Central memory CD4-positive, alpha-beta T cell (primary cell): ENCODE measurements at places on chromosomes 6 and 20.

DNA sequence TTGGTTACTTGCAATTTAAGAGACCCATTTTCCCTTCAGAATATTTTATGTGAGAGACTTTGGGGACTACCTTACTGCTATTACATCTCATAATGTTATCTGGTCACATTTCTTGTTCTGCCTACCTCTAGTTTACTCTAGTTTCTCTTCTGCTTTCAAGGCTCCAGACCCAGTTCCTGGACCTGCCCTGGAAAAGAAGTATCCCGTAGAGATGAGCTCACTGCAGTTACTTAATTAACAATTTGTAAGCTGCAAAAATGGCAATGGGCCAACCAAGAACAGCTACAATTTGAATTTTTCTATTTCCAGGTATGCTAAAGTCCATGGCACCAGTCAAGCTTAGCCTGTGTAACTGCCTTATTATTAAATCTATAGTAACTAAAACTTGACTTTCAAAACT is 25.0 kb downstream of the TAB2 start:
- DNase-seq: no peak

DNA sequence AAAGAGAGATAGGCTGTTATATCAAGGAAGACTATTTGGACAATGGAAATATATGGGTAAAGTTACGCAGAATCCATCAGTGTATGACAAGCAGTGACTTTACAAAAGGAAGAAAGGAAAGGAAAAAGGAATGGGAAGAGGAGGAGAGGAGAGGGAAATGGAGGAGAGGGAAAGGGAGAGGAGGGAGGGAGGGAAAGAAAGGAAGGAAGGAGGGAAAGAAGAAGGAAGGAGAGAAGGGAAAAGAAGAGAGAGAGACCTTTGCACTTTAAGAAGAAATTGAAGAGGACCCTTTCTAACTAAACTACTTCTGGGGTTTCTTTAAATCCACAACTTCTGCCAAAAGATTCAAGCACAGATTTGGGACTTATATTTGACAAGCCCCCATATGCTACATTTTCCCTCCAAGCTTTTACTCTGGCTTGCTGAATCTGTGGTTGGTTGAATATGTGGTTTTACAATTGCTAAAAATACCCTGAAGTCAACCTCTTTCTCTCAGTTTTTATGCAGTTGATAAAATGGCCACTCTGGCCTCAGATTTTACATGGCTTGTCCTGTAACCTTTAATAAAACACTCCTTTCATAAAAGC is 120.8 kb upstream of the RAB32 start:
- no peak for DNase-seq

DNA sequence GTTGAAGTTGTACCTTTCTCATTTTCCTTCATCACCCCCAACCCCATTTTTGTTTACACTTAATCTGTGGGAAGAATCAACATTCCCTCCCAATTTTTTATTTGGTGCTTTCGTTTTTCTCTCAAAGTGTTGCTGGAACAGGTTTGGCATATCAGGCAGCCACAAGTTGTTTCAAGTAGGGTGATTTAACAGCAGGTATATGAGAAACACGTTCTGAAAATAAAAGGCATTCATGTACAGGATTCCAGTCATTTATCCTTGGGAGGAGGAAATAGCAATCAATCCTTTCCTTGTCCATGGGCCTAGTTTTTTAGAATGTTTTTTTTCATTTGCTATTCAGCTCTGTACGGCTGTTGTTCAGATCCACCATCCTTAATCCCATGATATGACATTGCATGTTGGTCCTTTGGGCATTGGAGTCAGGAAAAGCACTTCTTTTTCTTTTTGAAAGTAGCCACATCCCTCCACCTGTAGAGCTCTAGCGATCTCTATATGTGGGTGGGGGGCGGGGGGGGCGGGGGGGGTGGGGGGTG is 120.2 kb downstream of the JARID2 start:
- no peak for DNase-seq

DNA sequence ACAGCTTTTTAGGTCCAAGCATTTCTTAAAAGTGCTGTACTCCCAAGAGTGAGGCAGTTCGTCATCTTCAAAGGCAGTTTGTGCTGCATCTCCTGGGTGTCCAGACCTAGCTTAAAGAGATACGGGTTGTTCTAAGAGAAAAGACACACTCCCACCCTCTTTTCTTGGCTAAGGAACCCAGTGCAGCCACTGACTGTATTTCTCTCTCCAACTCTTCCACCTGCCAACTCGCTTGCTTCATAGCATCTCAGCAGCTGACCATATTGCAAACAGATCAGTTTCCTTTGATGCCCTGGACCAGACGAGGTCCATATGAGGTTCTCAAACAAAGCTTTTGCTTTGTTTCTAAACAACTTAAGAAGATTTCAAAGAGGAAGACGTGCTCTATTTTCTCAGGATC is 101.1 kb downstream of the ISM1 start:
- no peak for DNase-seq

- peak; percentile 36 for DNase-seq
Observed at GRCh38 chr6:13355043-13355945, 27.0 kb upstream of the TBC1D7 start.

DNA sequence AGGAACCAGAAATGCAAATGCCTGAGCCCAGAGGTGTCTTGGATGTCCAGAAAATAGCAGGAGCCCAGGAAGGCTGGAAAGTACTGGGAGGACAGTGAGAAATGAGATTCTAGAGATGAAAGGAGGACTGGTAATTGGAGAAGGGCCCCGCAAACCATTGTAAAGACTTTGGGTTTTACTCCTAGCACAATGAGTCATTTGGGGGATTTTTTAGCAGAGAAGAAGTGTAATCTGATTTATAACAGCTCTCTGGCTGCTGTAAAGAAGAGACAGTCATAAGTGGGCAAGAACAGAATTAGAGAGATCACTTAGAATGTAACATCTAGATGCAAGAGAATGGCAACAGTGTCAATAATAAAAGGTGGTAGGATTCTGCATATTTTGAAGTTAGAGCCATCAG is 40.2 kb downstream of the SLC35F1 start:
- no peak for DNase-seq

DNA sequence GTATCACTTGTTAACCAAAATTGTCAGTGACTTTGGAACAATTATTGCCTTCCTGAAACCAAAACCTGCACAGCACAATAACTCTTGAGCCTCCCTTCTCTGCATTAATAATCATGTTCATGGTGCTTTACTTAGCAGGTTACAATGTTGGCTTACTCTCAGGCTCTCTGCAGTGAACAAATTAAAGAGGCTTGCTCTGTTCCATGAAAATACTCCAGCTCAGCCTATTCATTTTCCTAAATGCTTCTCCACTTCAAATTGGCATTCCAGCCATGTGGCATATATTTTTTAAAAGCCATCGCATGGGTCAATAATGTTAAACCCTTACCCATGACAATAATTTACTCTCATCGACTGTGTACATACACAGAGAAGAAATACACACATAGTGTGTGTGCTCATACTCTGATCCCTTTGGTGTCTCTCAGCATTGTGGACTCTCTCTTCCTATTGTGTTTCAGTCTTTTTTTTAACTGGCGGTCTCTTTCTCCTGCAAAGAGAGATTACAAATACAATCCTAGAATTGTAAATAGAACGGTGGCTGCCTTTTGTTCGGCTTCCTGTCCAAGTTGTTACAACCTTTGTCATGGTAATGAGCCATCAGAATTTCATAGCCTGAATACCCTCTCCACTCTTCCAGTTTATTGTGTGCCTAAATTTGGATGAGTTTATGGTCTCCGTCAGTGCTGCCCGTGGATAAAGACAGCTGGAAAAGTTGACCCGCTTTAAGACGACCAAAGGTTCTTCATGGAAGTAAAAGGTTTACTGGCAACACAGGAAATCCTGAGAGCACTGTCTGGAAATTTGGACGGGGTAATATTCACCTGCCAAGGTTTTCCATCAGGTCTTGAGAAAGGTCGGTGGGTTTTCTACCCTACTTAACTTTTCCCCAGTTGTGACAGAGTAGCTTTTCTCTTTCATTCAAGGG is 263.6 kb downstream of the CD83 start:
- no peak for DNase-seq

- DNase-seq: no peak
Observed at GRCh38 chr20:46260480-46260879, 47.8 kb downstream of the CDH22 start.
